ENCODE measurements at places on chromosomes 16 and 17. TPM values are rescaled to one million over a fixed set of nuclear protein-coding genes. Genes with fewer than 3 reads are reported as not detected.

WNT9B gene
- total RNA-seq = not detected

CMTM1 gene
- 2.4 TPM for total RNA-seq

KRT9 gene
- not detected for total RNA-seq

UNC45B gene
- not detected for total RNA-seq

TMEM220 gene
- 1.8 TPM for total RNA-seq

ANKFY1 gene
- 29.4 TPM for total RNA-seq

CLDN7 gene
- total RNA-seq = 15.9 TPM

GTF3C1 gene
- total RNA-seq = 85.9 TPM

NHLRC4 gene
- total RNA-seq = 1.0 TPM

KRT10 gene
- 2.7 TPM for total RNA-seq
